Activated CD4-positive, alpha-beta T cell treated with anti-CD3 and anti-CD28 coated beads, Interleukin-2, amount 10 ng/mL, durations not matched to agents 7 days and 5 days (primary cell): ENCODE measurements at places on chromosomes 12 and 14. TPM values are rescaled to one million over a fixed set of nuclear protein-coding genes. Genes with fewer than 3 reads are reported as not detected.

DENND5B gene
- total RNA-seq = 0.20 TPM

AVPR1A gene
- total RNA-seq = not detected

PRH2 gene
- total RNA-seq = not detected

GPRC5A gene
- 0.08 TPM for total RNA-seq

RFX4 gene
- total RNA-seq = not detected

CAPZA3 gene
- not detected for total RNA-seq

C12orf76 gene
- total RNA-seq = 25.8 TPM

C12orf75 gene
- 210 TPM for total RNA-seq

EIF2S3B gene
- 0.97 TPM for total RNA-seq

GNB3 gene
- not detected for total RNA-seq

CLEC4A gene
- total RNA-seq = not detected

PTCSC3 gene
- total RNA-seq = not detected
